Ascending aorta (tissue), 2 donors: ENCODE measurements at places on chromosomes 7 and 10.
A peak's percentile ranks its signal among the peaks of the same experiment; 100 is the strongest.

- DNase-seq: no peak
These were observed 193.5 kb downstream of the MGMT start for GRCh38 chr10:129660569-129660968.

- DNase-seq: no peak
These were observed 20.6 kb downstream of the KLHDC10 start for GRCh38 chr7:130090745-130091532.

DNA sequence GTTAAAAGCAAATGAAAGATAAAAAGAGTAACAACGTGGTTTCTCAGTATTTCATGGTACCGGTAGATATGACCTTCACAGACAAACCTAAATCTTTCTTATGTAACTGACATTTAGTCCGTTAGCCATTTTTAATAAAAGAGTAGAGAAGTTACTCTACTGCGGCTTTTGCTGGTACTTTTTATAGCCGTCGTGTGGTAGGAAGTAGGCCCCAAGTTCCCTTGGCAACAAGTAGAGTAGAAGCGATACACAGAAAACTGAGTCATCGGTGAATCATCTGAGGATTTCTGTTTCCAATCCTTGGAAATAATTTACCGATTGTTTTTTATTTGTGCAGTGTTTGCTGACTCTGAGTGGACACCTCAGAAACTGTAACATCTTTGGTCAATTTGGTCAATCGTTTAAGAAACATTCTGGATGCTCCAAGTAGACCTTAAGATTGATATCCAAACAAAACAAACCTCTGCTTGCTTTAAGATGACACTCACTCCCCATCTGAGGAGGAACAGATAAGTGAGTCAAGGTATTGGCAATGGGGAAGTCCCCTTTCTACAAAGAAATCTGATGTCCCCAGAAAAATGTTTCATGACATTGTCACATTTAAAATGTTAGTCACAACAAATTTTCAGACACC lies 63.9 kb upstream of the AHR start:
- peak; percentile 71 for DNase-seq

- no peak for DNase-seq
These were observed 243.7 kb downstream of the INHBA start for GRCh38 chr7:41459183-41459582.

DNA sequence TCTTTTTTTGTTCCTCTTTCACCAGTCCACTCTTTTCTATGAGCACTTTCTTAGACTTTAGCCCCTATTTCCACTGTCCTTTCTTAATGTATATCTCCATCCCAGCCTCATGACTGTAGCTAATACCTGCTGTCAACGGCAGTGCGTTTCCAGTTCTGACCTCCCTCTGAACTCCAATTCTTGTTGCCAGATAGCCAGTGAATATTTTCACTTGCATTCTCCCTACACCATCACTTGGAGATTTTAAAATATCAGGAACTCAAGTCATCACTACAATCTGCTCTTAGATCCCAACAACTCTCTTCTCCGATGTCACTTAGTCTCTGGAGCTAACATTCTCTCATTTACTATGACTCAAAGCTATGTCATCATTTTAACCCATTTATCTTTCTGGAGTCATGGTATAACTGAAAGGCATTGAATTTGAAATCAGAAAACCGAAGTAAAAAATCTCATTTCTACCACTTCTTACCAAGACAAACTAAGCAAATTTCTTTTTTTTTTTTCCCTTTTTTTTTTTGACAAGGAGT lies 5.1 kb upstream of the SLC16A12 start:
- no peak for DNase-seq

DNA sequence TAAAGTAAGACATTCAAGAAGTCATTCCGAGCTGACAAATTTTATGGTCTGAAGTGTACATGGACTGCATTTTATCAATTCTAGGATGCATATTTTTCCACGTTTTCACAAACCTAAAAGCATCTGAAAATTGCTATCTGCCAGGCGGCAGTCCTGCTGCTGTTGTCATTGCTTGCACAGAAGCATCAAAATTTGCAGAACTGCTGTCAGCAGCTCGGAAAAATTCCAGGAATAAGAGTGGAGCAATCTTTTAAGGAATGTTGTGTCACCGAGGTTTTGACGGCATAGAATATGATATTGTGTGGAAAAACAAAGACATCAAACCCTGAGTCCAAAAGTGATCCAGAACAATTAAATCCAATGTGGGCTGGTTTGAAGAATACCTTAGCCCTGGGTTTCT lies 61.4 kb downstream of the CHCHD3 start:
- DNase-seq: no peak

- no peak for DNase-seq
These were observed 69.9 kb downstream of the OAT start for GRCh38 chr10:124348801-124349200.

DNA sequence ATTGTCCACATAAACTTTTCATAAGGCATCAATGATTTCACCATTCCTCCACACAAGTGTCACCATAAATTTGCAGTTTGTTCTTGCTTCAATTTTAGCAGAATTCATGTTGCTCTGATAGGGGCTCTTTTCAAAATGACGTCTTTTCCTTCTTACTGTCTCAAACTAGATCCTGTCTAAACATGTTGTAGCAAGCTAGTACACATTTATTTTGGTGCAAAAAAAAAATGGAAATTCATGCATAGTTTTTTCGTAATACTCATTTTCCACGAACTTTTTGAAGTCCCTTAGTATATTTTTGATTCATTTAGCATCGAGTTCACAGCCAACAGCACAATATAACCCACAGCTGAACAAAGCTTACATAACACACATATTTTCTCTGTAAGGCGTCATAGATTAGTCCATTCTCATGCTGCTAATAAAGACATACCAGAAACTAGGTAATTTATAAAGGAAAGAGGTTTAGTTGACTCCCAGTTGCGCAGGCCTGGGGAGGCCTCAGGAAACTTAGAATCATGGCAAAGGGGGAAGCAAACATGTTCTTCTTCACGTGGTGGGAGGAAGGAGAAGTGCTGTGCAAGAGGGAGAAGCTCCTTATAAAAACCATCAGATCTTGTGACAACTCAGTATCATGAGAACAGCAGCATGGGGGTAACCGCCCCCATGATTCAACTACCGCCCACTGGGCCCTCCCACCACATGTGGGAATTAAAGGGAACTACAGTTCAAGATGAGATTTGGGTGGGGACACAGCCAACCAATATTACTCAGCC lies 301.5 kb downstream of the CCDC3 start:
- no peak for DNase-seq

GRCh38 chr10:101030496-101031127 lies 317 bp downstream of the PDZD7 start:
- DNase-seq: no peak

- no peak for DNase-seq
These were observed 11.1 kb downstream of the PNLIPRP2 start for GRCh38 chr10:116631871-116632295.

DNA sequence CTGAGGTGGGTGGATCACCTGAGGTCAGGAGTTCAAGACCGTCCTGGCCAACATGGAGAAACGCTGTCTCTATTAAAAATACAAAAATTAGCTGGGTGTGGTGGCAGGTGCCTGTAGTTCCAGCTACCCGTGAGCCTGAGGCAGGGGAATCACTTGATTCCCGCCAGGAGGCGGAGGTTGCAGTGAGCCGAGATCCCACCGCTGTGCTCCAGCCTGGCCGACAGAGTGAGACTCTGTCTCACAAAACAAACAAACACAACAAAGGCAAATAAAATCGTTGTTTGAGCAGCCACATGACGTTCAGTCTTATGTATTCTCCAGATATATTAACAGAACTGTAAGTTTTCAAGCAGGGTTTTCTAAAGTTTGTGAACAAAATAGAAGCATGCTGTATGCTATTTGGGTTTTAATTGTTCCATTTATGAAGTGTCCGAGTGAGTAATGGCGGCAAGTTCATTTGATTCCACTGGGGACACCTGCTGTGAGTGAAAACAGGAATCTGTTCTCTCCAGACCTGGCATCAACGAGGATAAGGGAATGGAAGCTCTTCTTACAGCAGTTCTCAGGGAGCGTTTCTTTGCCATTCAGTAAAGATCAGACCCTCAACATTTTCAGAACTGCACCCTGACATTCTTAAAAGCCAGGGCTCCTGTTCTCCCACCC lies 122.5 kb upstream of the PITRM1 start:
- DNase-seq: no peak

DNA sequence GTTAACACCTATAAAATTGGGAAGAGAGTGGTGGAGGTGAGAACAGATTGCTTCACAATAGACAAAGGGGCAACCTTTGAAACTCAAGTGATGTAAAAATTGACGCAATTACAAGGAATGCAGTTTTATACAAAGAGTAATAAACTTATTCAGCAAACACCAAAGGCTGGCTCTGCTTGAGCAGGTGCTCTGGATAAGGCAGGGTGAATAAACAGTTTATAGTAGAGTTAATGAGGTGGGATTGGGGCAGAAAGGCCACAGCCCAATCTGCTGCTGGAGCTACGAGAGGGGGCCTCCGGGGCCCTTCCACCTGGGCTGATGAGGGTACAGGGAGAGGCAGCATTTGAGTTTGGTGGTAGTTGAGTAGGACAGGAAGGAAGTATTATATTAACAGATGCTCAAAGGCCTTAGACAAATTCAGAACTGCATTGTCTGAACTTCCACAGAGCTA lies 6.0 kb downstream of the MUC12 start:
- no peak for DNase-seq

- no peak for DNase-seq
These were observed 132.7 kb downstream of the JCAD start for GRCh38 chr10:29926693-29927048.

- no peak for DNase-seq
These were observed 194.0 kb downstream of the CFTR start for GRCh38 chr7:117673839-117674238.

GRCh38 chr10:56505555-56505954 lies 144.5 kb upstream of the ZWINT start:
- DNase-seq: no peak

DNA sequence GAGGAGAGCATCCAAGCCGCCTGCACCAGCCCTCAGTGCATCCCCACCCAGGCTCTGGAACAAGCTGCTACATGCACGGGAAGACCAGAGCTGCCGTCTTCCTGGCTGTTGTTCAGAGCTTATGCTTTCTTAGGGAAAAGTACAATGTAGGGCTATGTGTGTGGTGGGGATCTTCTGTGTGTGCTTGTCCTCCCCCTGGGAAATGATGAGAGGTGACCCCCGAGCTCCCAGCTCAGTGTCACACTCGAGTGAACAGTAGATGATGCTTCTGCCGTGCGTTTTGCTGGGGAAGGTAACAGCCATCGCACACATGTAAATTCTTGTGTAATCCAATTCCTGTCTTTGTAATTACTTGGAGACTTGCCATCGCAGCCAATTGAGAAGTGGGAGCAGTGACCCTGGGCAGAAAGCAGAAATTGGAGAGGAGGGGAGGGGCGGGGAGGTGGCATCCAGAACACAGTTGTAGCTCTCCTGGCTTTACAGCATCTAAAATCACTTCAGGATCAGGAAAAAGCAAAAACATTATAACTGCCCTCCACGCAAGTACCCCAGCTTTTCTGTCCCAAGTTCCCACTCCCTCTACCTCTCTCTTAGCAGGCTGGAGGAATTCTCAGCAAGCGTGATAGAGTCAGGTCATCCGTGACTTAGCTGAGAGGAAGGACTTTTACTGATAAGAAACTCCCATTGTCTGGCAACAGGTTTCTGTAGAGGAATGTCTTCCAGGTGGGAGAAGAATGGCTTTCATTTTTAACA lies 149.6 kb downstream of the TCF7L2 start:
- DNase-seq: no peak

GRCh38 chr7:5177060-5177459 lies 13.0 kb upstream of the WIPI2 start:
- DNase-seq: peak; percentile 14

DNA sequence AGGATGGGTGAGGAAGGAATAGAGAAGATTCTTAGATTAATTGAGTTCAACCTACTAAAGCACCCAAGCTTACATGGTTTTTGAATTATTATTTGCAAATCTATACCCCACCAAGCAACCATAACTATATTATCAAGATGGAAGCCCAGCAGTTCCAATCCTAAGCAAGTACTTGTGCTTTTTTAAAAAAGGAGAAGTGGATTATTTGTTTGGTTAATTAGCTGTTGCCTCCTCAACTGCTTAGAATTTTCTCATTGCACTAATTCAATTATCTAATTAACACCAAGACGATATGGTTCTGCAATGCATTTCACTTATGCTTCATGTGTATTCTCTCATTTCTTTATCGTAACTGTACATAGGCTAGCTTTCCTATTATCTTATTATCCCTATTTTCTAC lies 27.3 kb upstream of the WIPF3 start:
- no peak for DNase-seq

DNA sequence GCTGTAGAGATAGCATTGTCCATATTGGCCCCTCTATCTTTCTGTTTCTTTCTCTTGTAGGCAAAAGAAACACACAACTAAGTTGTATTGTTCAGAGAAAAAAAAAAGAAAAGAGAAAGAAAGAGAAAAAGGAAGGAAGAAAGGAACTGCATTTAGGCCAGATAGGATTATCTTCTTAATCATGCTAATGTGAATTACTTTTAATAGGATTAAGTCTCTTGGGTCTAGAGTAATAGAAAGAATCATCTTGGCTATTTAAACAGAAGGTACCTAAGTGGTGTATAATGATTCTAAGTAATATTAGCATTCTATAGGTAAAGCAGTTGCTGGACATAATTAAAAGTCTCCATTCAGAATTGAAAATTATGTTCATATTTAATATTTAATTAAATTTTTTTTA lies 42.2 kb downstream of the GPR85 start:
- no peak for DNase-seq

GRCh38 chr7:151767557-151767956 lies 109.4 kb downstream of the PRKAG2 start:
- no peak for DNase-seq

- DNase-seq: no peak
These were observed 76.4 kb downstream of the LARP4B start for GRCh38 chr10:855079-855478.

- no peak for DNase-seq
These were observed 127.5 kb downstream of the DNAJB6 start for GRCh38 chr7:157464111-157464970.

- DNase-seq: no peak
These were observed 639.0 kb downstream of the IPMK start for GRCh38 chr10:57628592-57629284.

DNA sequence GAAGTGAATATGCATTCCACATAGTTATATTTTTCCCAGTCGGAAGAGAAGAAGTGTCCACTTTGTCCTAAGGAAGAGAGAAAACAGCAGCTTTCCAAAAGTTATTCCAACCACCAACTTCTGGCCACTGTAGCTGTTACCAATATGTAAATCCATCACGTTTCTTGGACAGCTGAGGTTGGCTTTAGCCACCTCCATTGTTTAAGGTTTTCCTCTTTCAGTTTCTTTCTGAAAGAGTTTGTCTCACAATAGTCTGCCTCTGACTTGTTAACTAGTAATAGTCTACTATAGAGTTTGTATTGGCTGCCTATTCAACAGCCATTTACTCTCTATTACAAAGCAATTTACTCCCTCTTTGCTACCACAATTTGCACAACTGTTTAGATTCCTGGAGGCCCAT lies 457.6 kb upstream of the LRRN3 start:
- DNase-seq: no peak
